CD4-positive, alpha-beta memory T cell (primary cell): ENCODE measurements at places on chromosomes 6 and 20.

DNA sequence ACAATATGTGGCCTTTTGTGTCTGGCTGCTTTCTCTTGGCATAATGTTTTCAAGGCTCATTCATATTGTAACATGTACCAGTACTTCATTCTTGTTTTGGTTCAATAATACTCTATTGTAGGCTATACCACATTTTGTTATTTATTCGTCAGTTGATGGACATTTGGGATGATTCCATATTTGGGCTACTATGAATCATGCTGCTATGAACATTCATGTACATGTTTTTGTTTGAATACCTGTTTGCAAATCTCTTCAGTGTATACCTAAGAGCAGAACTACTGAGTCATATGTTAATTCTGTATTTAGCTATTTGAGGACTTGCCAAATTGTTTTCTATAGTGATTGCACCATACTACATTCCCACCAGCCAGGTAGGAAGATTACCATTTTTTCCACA is 259.9 kb downstream of the GMPR start:
- no peak for DNase-seq

DNA sequence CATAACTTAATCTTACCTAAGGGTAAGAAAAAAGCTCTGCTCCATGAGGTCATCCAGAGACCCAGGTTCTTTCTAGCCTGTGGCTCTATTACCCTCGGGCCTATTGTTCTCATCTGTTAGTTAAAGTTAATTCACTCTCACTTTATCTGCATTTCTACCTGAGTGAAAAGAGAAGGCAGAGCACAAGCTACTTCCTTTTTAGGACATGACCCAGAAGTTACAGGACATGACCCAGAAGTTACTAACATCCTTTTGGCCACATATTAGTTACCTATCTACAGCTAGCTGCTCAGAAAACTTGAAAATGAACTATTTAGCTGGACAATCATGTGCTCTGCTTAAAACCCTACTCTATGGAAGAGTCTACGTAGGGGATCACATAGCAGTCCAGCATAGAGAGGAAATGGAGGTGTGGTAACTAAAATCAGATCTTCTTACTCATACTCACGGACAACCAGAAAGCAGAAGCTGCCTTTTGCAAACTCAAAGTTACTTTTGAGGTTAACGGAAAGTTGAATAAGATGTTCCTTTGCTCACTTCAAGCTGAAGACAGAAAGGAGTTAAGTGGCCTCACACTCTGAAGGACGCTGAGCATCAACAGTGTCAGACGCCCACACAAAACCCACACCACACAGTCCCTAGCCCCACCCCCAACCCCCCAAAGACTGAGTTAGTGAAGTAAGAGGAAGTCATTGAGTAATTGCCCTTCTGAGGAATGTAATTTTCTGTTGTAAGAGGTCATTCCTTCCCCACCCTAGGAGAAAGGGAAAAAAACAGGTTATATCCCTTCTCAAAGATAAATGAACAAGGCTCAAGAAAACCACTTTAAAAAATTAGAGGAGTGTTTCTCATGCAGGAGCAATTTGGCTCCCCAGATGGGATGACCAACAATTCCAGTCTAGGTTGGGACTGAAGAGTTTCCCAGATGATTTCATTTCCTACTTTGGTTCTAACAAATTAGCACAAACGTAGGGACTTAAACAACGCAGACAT is 45.9 kb upstream of the TAB2 start:
- DNase-seq: peak; percentile 13

- DNase-seq: no peak
These were observed 8.2 kb downstream of the TRAF3IP2 start for GRCh38 chr6:111597291-111598086.

GRCh38 chr6:8066108-8066507 is 1.9 kb upstream of the BLOC1S5 start:
- no peak for DNase-seq

- DNase-seq: no peak
These were observed 13.6 kb downstream of the TXLNB start for GRCh38 chr6:139278190-139278589.

GRCh38 chr6:39599341-39599740 is 125.9 kb downstream of the KIF6 start:
- no peak for DNase-seq

DNA sequence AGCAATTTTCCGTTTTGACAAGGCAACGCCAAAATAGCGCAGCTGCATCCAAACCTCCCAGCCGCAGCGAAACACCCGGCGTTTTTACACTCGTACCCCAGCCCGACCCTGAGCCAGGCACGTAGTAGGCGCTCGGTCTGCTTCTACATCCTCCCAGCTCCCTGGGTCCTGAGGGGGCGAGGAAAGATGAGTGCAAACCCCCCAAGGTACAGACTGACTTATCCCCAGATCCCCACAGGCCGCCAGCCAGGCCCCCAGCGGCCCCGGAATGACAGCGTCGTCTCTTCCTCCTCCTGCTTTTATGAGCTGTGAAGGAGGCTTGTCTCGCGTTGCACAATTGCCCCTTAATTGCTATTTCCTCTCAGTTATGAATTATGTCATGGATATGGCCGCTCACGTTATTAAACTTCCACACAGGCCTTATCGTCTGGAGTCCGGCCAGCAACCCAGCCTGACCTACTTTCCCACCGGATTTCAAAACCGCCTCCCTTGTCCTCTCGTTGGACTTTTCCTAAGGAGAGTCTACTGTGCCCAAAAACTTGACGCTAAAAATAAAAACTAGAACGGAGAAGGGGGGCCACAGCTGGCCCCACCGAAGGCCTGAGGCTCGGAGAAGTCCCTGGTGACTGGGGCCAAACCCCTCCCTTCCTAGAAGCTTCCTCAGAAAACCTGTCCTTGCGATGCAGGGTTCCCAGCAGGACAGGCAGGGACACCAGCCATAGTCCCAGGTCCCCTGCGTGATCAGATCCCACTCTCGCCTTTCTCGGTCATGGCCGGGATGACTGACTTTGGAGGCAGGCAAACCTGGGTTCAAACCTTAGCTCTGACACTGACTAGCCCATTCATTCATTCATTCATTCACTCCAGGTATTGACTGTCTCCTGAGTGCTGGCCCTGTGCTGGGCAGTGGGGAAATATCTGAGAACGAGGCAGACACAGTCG is 130.9 kb upstream of the PTPN1 start:
- DNase-seq: no peak

GRCh38 chr6:11876934-11877433 is 98.4 kb upstream of the ADTRP start:
- DNase-seq: no peak

DNA sequence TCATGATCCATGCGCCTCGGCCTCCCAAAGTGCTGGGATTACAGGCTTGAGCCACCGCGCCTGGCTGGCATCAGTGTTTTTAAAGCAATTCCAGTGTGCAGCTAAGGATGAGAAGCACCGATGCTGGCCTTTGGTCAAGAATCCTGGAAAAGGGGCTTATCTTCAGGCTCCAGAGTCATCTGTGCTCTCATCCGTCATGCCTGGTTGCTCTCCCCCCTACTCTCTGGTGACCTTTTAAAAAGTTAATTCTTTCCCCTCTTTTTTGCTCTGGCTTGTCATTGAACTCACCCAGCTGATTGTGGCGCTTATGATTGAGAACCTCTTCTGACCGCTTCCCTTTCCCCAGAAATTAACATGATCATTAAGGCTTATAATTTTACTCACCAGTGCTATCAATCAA is 28.7 kb downstream of the NR2E1 start:
- DNase-seq: no peak

DNA sequence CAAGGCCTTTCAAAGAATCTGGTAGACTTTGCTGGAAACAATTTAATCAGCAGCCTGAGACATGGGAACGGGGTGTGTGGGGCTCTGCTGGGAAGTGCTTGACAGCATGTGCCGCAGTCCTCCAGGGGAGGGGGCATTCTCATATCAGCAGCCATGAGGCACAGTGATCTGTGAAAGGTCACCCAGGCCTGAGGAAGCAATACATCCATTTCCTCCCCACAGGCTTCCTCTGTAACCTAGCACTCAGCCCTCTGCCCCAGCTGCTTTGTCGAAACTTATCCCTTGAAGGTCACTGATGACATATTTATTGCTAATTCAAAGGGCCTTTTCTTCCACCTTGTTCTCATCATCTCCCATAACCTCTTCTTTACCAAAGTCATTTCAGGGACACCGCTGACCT is 103.3 kb downstream of the TNFAIP3 start:
- no peak for DNase-seq

GRCh38 chr6:15893556-15894253 is 230.9 kb upstream of the DTNBP1 start:
- no peak for DNase-seq

DNA sequence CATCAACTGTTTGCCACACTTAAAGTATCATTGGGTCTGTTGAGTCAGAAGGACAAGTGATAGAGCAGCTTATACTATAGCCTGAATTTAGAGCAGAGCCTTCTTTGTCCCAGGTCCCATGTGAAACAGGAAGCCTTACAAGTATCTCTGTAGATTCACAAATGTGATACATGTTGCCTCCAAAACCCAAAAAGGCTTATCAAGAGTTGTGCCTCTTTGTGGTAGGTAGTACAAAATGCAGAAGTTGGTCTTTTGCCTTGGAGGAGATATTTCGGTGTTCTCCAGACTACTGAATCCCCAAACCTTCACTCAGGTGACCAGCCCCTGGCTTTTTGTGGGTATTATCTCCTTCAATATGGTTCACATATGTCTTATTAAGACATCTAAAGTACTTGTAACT is 172.8 kb upstream of the PROKR2 start:
- no peak for DNase-seq

- no peak for DNase-seq
These were observed 215.5 kb downstream of the ZDHHC14 start for GRCh38 chr6:157596461-157596860.

DNA sequence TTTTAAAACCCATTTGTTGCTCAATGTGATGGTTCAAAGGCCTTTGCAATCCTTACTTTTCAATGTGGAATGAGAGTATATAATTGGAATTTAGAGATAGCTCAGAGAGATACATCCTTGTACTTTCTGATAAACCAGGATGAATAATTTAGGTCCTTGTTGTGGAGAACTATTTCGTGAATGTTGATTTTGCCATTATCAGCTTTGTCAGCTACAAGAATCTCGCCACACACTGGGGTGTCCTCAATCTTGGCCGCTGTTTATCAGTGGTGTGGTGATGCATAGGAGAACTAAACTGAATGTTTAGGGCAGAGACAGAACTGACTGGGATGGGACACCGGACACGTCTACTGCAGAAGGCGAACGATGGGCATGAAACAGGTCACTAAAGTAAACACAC is 111.2 kb upstream of the SLC35B3 start:
- no peak for DNase-seq

- DNase-seq: no peak
These were observed 2.8 kb upstream of the KCNQ2 start for GRCh38 chr20:63475209-63475608.

DNA sequence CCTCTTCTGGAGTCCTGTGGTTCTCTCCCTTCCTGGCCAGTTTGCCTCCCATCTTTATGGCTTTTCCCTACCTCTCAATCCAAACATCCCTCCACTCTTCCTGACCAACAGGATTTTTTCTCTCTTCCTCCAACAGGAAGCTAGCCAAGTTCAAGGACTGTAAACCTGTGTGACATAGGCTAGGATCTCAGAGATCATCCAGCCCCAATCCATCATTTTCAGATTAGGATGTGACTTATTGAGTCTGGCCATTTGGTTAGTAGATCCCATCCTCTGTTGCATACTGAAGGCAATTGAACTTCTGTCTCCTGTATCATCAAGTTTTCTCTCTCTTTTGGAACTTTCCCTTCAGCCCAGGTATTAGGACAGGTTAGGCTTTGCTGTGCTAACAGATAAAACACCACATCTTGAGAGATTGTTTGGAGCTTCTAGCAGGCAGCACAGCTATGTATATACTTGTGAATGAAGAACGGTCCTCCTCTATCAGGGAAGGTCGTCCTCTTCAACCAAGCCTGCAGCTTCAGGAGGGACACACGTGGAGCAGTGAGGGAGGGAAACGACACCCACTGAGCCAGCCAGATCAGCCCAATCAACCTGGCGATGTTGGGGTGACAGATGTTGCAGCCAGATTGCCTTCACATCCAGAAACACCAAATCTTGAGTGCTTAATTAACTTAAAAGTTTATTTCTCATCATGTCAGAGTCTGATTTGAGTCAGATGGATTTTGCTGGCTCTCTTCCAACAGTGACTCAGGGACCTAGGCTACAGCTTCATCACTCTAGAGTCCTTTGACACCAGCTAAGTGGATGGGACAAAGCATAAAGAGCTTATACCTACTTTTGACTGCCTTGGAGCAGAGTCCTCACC is 106.8 kb downstream of the GJA10 start:
- no peak for DNase-seq

DNA sequence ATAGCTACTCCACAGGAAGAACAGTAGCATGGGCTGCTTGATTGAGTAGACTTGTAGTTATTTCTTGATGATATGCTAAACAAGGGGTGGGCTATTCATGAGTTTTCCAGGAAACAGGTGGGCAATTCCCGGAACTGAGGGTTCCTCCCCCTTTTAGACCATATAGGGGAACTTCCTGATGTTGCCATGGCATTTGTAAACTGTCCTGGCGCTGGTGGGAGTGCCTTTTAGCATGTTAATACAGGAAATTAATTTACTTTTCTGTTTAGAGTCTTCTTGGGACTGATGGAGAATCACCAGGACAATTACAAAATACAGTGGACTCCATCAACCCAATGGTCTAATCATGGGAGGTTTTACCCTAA is 22.7 kb downstream of the CYP24A1 start:
- DNase-seq: no peak

- no peak for DNase-seq
These were observed 69.3 kb downstream of the EYA2 start for GRCh38 chr20:46963758-46964617.

GRCh38 chr6:160742090-160742489 is 40.0 kb downstream of the PLG start:
- DNase-seq: no peak

- no peak for DNase-seq
These were observed 4.5 kb downstream of the BCAS4 start for GRCh38 chr20:50799176-50799889.

- DNase-seq: no peak
These were observed 93.1 kb downstream of the EPB41L2 start for GRCh38 chr6:130969791-130970491.

DNA sequence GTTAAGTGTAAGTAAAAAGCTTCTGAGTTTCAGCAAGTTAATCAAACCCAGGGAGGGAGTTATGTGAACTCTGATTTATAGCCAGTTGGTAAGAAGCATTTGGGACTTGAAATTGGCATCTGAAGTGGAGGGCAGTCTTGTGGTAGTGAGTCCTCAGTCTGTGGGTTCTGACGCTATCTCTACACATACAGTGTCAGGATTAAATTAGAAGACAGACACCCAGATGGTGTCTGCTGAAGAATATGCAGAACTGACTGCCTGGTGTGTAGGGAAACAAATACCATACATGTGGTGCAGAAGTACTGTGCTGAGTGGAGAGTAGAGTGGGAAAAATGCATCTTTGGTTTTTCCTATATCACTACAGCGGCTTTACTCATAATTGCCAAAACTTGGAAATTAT is 43.5 kb upstream of the PLN start:
- DNase-seq: no peak

DNA sequence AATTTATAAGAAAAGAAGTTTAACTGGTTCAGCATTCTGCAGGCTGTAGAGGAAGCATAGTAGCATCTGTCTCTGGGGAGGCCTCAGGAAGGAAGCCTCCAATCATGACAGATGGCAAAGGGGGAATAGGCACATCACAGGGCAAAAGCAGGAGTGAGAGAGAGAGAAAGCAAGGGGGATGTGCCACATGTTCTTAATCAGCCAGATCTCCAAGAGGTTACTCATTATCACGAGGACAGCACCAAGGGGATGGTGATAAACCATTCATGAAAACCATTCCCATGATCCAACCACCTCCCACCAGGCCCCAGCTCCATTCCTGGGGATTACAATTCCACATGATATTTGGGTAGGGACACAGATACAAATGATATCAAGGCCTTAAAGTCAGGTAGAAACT is 217.5 kb upstream of the TCF21 start:
- no peak for DNase-seq
